ENCODE measurements at places on chromosomes 11 and 22.

DNA sequence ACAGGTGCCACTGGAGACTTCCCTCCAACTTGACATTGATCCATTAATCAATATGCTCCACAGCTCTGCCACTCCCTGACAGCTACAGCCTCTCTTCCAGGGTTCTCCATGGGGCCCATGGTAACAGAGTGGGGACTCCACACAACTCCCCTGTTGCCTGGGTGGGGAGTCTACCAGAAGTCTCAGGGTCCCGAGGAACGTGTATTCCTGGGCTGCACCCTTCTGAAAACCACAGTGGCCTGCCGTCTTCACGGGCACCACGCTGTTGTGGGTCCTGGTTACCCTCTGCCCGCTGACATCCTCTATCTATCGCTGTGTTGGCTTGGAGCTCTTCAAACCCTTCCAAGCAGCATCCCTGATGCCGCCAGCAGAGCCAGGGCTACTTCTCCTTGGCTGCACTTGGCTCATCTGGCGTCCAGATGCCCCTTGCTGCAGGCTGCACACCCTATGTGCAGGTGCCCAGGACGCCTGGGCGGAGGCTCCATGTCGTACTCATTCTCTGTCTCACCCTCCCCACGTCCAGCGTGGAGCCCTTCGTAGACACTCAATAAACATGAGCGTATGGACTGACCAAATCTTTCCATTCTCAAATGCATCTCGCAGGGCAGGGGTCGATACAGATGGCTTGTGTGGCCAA lies 1341.8 kb downstream of the TBC1D22A start:
- peak; percentile 8 for DNase-seq

DNA sequence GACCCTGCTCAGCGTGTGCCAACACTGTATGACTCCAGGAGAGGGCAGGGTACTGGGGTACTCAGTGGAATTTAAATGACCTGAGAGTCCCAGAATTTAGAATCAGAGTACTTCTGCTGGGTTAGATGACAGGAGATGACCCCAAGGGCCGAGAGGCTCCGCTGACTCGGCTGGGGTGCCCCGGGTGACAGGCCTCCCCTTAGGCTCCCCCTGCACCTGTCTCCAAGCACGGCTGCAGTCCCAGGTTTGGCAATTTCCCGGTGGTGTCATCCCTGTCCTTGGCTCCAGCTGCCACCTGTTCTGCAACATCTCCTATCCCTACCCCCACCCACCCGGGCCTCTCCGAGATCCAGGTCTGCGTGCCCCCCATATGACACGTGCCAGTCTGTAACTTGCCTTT lies 1.3 kb downstream of the ACTN3 start:
- DNase-seq: no peak

- no peak for DNase-seq
These were observed 235.2 kb upstream of the B3GAT1 start for GRCh38 chr11:134647066-134647743.

DNA sequence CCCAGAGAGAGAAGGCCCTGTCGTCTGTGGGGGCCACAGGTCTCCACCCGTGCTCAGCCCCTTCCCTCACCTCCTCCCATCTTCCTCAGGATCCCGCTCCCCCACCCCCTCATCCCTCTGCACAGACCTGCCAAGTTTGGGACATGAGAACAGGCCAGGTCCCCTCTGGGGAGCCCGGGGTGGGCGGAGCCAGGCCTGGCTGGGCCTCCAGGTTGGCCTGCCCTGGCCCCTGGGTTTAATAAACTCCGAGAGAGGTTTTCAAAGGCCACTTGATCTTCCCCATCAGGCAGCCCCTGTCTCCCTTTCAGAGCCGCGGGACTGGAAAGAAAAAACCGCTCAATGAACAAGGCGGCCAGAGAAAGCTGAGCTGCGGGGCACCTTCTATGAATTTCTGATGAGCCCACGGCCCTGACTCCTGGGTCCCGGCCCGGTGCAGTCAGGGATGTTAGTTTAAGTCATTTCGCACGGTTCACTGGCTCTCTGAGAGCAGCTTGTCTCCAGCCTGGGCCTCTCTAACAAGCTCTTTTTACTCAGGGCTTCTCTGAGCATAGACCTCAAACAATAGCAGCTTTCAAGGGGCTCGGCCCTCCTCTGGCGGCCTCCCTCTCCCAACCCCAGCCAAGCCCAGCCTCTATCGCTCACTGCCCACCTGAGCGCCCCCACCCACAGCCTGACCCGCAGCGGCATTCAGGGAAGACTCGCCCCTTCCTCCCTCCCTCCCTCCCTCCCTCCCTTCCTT lies 64.8 kb downstream of the RPUSD4 start:
- DNase-seq: no peak

GRCh38 chr22:37502342-37503182 lies 16.4 kb upstream of the MFNG start:
- DNase-seq: no peak

- DNase-seq: no peak
These were observed 117.7 kb downstream of the CACNA1I start for GRCh38 chr22:39688186-39688785.

- no peak for DNase-seq
These were observed 96.9 kb upstream of the CTSC start for GRCh38 chr11:88434333-88434976.

DNA sequence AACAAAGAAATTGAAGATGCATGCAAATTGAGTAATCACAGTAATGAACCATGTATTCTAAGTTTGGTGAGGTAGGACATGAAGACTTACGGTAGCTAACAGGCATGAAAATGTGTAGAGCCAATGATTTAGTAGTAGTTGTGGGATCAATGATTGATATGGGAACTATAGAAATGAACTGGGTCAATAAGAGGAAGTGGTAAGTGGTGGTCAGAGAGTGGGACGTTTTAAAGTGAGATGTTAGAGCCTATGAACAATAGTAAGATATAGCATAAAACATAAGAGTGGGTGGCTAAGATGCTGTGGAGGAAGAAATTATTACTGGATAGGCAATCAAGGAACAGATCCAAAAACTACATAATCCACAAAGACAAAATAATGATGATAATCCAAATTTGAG lies 45.0 kb downstream of the DLG2 start:
- no peak for DNase-seq

- DNase-seq: no peak
These were observed 103.7 kb downstream of the ZBTB16 start for GRCh38 chr11:114163229-114163631.

- DNase-seq: no peak
These were observed 506.8 kb downstream of the INSC start for GRCh38 chr11:15621565-15621964.

GRCh38 chr11:67561971-67562619 lies 21.5 kb upstream of the GSTP1 start:
- no peak for DNase-seq

DNA sequence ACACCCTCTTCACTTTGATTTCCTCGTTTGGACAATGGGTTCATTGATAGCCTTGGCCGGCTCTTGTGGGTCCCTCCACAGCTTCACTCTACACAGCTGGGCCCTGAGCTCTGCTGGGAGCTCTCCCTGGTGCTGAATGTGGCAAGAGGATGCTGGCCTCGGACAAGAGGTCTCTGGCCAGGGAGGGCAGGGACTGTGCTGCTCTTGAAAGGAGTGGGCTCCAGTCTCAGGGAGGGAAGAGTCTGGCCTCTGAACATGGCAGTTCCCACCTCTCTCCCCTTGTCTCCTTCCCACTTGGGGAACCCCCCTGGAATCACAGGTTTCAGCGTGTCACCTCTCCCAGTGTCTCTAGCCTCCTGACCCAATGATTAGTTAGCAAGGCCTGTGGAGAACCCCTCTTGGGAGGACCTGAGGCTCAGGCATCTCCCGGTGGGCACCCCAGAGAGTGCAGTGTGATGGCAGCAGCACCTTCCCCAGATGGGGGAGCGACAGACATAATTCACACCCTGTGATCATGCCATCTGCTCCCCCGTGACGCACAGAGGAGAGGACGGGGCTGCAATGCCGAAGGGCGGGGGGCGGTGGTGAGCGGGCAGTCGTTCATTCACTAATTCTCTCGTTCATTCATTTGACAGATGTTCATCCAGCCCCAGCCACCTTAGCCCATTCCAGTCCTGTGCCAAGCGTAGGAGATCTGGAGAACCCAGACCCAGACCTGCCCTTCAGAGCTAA lies 2.8 kb upstream of the CABP7 start:
- DNase-seq: no peak

GRCh38 chr22:32801537-32802236 lies at the start of gene TIMP3:
Gene TIMP3, plus strand, starts transcription at chr22:32801705. Its CDS starts 297 bp downstream, at chr22:32802002.
- DNase-seq: peak; percentile 35

- no peak for DNase-seq
These were observed 5.5 kb downstream of the PLET1 start for GRCh38 chr11:112255067-112255720.

DNA sequence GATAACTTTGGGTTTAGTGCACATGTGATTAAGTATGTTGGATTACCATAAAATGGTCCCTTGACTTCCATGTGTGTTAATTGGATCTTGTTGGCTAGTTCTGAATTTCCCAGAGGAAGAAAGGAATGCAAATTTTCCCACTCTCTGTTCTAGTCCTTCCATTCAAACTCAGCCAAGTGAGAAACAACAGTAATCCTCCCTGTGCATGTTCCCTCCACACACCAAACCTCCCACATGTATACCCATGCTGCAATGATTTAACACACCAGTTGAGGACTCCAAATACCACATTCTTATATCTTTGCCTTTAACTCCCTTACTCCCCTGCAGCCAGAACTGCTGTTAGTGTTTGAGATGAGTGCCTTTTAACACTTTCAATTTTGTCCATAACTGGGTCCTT lies 1158.9 kb downstream of the DLG2 start:
- no peak for DNase-seq

GRCh38 chr11:1763336-1763795 lies 361 bp downstream of the CTSD start:
- no peak for DNase-seq

DNA sequence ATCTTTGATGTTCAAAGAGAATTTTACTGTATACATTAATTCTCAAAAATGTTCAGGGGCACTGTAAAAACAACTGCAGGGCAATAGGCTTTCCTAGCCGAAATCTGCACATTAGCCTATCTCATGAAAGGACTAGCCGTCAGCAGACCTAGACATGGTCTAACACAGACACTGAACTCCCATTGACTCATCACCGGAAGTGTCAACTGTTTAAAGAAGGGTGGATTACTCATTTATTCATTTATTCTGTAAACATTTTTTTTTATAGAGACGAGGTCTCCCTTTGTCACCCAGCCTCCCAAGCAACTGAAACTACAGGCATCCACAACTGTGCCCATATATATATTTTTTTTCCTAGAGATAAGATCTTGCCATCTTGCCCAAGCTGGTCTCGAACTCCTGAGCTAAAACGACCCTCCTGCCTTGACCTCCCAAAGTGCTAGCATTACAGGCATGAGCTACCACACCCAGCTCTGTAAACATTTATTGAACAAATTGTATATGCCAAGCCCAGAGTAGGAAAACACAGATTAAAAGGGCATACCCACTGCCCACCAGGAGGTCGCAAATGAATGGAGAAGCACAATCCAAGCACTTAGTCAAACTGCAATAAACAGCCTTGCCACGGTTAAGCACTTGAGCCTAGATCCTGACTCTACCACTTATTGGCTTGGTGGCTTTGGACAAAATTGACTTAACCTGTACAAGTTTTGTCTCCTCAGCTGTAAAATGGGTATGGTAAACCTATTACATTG lies 26.6 kb downstream of the RAB30 start:
- no peak for DNase-seq

DNA sequence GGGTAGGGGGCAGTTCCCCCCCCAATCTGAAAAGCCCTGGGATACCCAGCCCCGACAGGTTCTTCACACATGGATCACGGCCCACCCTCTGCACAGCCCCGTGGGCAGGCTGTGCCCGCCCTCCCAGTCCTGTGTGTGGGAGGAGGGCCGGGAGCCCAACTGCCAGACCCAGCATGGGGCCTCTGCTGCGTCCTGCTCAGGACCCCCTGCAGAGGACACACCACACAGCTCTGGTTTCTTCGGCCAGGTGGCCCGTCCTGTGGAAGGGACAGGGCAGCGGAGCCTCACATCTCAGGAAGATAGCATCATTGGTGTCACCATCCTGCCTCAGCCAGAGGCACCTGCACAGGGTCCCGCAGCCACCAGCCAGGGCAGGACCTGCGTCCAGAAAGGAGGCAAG lies 396.0 kb downstream of the TBC1D22A start:
- DNase-seq: no peak

- no peak for DNase-seq
These were observed 46.5 kb upstream of the FIBIN start for GRCh38 chr11:26947379-26947844.

DNA sequence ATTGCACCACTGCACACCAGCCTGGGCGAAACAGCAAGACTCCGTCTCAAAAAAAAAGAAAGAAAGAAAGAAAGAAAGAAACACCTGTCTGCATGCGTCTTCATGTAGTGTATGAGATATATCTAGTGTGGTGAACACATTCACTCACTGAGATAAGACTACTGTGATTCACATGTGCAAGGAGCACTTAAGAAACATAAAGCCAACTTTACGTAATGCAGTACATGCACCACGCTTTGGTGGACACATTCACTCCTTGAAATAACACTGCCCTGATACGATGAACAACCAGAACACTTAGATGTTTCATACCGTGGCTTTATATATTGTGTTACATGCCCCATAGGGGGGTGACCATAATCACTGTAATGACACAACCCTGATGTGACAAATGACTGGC lies 96.0 kb downstream of the MICAL3 start:
- no peak for DNase-seq

Measured in stimulated activated CD4-positive, alpha-beta T cell treated with anti-CD3 and anti-CD28 coated beads, Interleukin-2, amount 100 ng/mL, for 24 hours (primary cell).